ENCODE measurements at places on chromosomes 2 and 18.

GRCh38 chr2:118056165-118056534 is 32.1 kb upstream of the INSIG2 start:
- no peak for DNase-seq

DNA sequence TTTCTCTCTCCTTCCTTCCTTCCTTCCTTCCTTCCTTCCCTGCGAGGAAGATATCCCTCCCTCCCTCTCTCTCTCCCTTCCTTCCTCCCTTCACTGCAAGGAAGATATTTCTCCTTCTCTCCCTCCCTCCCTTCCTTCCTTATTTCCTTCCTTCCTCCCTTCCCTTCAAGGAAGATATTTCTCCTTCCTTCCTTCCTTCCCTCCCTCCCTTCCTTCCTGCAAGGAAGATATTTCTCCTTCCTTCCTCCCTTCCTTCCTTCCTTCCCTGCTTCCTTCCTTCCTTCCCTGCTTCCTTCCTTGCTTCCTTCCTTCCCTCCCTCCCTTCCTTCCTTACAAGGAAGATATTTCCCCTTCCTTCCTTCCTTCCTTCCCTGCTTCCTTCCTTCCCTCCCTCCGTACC is 229.5 kb downstream of the ZBTB7C start:
- DNase-seq: no peak

DNA sequence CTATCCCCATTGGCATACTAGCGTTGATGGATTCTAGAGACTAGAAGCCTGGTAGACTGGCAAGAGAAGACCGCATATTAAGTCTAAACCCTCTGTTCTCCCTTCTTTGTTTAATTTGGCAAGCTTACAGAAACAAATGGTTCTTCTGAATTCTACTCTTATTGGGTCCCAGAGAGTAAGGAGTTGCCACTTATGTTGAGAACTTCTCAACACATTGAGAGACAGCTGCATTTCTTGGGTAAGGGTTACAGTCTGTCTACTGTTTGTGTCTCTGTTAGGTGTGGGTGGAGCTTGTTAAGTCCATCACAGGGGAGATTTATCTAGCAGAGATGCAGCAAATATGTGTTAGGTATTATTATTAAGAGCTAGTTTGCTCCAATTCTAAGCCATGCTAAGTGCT is 435.8 kb upstream of the MEIS1 start:
- DNase-seq: no peak

DNA sequence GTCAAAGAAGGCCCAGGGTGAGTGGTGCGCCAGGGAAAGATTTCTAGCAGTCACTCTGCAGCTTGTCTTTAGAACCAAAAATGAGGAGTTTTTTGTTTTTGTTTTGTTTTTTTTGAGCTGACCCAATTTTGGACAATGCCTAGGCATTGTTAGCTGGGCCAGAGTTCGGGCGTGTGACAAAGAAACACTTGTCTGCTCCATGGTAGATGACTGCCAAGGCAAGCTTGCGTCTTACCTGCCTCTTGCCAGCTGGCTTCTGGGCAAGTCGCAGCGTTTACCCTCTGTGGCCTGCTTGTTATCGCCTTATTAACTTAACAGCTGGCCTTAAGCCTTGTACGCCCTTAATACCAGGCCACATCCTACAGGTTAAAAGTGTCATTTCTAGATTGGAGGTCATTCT is 114.3 kb downstream of the GALNT1 start:
- DNase-seq: no peak

DNA sequence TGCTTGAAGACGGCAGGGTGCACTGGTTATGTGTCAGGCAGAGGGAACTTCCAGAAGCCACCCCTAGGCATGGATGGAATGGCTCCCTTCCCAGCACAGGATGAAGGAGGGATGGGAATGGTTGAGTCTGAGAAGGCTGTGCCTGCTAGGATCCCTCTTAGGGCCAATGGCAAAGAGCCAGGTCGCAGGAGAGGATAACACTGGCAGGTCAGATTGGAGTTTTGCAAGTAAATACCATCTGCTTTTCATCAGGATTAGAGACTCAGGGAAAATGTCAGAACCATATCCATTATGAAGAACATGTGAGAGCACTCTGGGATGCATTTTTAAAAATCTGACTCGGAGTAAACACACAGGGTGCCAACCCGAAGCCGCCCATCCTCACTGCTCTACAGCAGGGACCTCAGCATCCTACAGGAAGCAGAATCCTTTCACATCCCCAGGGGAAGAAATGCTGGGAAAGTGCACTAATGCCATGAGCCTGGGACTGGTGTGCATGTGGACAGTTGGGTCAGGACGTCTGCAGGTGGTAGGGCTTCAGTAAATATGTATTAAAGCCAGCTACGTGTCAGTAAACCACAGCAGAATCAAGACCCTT is 139.9 kb downstream of the MYT1L start:
- DNase-seq: no peak

DNA sequence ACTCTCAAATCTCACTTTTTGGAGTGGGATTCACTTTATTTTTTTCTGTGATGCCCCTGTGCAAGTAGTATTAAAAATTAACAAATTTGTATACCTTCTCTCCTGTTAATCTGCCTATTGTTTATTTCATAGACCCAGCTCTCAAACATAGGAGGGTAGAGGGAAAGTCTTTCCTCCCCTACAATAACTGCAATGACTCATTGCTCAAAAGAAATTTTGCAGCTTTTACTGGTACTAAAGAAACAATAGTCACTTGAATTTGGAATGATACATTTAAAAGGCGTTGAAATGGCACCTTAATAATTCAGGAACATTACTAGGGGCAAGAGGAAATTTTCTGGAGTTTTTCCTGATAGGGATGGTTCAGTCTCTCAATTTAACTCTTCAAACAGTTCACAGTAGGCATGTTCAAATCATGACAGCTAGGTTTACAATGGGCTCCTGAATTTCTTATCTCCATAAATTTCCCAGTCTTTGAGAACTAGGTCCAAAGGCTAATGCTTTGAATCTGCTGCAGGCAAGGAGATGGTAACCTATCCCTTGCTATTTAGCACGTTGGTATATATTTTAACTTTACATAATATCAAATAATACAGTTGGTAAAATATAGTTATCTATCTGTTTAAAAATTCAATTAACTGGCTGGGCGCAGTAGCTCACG is 88.8 kb downstream of the CHN1 start:
- no peak for DNase-seq

DNA sequence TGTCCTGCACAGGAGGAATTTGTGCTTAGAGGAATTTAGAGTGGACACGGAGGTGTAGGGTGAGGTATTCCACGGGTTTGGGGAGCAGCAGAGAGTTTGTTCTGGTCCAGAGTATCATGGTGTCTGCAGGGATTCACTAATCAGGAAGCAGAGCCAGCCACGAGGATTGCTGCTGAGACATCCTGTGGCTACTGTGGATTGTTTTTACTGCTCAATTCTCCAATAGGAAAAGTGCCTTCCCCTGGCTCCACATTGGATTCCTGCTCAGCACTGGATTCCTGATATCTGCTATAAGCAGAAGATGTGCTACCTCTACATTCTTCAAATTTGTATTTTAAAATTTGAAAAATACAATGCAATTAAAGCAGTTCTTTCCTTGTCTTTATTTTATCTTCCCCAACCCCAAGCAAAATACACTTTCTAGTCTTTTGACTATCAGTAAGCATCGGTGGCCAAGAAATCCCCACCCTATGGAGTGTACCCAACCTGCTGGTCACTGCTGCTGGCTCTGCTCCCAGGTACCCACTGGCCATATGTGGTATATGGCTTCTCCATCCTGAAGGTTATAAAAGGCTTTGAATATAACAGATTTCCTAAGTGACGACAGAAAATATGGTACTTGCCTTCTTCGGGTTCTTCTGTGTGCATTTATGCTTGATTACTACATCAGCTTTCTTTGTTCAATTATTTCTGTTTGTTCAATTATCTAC is 1403.0 kb upstream of the NXPH2 start:
- no peak for DNase-seq

- DNase-seq: no peak
Measured at GRCh38 chr2:218291318-218292047, 820 bp downstream of the TMBIM1 start.

DNA sequence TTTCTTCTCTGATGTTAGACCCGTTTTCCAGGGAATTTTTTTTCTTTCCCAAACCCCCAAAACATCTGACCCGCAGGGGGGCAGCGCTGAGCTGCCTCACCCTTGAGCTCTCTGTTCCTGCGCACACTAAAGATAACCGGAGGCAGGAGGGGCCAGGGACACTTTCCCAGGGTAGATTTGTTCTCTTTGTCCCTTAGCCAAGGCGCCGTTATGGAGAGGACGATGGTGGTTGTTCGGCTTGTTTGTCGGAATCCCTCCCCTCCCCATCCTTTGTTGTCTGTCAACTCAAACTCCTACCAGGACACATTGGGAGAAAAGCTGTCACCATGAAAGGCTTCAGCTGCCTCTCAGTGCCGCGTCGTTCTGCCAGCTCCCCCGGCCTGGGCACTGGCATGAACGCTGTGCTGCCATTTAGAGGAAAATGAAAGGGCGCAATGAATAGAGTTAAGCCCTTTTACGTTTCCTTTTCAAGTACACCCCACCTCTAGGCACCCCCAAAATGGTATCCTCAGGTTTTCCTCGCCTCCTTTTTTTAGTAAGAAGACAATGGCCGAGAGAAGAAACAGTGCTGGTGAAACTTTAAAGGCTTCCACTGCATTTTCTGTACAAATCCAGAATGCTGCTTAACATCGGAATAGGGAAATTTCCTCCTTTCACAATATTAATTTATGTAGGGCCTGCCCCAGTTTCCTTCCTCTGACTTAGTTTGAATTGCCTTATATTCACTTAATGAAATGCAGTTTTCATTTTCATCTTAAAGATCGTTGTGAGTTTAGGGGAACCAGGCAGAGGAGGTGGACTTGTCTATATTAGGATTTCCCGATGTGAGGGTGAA is 62.1 kb downstream of the RND3 start:
- no peak for DNase-seq

GRCh38 chr2:675982-676646 is 1.1 kb downstream of the TMEM18 start:
- DNase-seq: no peak

- DNase-seq: no peak
Measured at GRCh38 chr2:174580951-174581350, 16.7 kb downstream of the WIPF1 start.

- no peak for DNase-seq
Measured at GRCh38 chr18:48646976-48647375, 108.1 kb downstream of the CTIF start.

DNA sequence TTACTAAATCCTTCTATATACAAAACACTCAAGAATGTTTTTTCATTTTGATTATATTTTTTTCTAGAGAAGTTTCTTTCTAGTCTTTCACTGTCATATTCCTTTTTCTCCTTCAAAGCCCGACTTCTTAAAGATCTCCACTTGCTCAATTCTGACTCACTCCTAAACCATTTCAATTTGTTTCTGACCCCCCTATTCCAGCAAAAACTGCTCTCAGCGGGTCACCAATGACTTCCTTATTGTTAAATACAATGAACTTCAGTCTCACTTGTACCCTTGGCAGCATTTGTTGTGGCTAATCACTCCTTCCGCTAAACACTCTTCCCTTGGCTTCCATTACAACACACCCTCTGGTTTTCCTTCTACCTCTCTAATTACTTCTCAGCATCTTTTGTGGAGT is 111.1 kb upstream of the RBBP8 start:
- no peak for DNase-seq

DNA sequence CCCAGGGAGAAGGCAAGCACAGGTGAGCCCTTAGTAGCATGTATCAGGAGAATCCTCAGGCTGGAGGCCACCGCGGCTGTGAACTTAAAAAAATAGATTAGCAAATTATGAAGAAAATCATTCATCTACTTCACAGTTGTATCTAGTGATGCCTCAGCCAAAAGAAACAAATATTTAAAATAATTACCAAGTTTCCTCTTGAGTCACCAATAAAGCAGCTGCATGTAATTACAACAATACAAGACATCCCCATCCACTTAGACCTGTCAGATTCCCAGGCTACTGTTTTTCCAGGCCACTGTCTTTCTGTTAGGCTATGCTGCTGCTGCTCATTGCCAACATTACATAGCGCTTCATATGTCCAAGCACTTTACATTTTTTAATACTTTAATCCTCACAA is 54.6 kb upstream of the PHLPP1 start:
- no peak for DNase-seq

- no peak for DNase-seq
Measured at GRCh38 chr2:192254444-192254843, 59.7 kb upstream of the TMEFF2 start.

- no peak for DNase-seq
Measured at GRCh38 chr2:231479455-231479854, 15.2 kb upstream of the NCL start.

GRCh38 chr2:235343156-235343774 is 150.6 kb upstream of the AGAP1 start:
- DNase-seq: no peak

DNA sequence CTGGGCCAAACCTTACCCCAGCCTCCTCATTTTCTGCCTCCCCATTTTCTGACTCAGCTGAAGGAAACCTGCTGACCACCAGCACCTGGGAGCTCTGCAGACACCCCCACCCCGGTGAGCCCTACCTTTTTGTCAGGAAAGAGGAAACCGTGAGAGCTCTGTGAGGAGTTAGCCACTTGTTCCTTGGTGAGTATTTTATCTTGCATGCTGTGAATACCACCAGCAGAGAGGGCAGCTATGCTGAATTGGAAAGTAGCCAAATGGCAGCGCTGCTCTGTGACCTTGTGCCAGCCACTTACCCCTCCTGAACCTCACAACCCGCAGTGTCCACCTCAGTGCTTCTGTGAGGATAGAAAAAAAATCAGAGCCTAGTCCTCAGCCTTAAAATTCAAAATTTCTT is 2.5 kb downstream of the MPPE1 start:
- no peak for DNase-seq

GRCh38 chr18:8912348-8913326 is 189.9 kb upstream of the NDUFV2 start:
- DNase-seq: no peak

DNA sequence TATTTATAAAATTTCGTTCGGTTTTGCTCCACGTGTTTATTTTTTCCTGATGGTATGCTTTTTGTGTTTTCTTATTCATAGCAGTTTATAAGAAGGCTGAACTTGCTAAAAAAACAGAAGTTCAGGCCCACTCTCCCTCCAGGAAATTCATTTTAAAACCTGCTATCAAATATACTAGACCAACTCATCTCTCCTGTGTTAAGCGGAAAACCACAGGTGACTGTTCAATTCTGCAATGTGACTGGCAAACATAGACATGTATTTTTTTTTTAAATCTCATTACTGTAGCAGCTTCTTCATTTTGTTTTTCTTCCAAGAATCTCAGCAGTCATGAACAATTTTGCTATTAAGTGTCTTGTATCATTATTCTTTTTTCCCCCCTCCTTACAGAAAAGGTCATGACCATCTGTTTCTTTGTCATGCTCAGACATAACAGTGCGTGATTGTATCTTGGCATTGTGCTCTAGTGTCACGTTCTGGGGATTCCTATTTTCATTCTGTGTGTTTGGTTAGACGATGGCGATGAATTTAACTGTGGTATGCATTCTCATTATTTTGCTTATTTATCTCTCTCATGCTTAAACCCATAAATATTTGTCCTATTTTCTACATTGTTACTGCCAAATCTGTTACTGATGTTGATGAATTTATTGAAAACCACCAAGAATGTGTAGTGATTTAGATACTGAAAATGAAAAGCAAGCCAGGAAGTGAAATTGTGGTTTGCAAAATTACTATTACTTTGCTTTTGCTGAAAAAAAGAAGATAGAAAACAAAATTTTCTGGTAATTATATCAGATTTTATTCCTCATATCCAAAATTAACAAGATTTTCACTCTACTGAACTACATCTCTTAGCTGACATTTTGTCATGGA is 74.6 kb upstream of the UNC80 start:
- DNase-seq: no peak

- DNase-seq: no peak
Measured at GRCh38 chr18:70387027-70387426, 98.2 kb downstream of the SOCS6 start.

All from stimulated activated CD8-positive, alpha-beta memory T cell treated with anti-CD3 and anti-CD28 coated beads, Interleukin-4, amount 100 ng/mL, for 4 hours (primary cell).